ENCODE measurements at places on chromosomes 4 and X. TPM values are rescaled to one million over a fixed set of nuclear protein-coding genes. Genes with fewer than 3 reads are reported as not detected.

DNA sequence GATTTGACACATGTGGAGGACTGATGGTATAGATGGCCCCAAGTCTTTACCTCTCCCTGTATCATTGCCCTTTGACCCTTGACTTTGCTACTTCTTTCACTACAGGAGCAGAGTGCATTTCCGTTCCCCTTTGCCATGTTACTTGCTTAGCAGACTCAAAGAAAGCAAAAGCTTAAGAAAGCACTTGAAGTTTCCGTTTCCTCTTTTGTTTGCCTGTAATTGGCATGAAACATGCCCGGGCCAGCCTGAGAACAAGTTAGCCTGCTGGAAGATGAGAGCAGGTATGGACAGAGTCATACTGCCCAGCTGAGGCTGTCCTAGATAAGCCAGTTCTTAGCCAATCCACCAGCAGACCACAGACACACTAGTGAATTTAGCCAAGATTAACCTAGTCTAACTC, 206.0 kb downstream of the BCOR start:
- no peak overlapping the region for H3K27ac ChIP-seq
- no peaks in the 10 kb centered on the region for H3K36me3 ChIP-seq
- no peak for DNase-seq
- H3K4me1 ChIP-seq: no peaks in the 10 kb centered on the region
- no peaks in the 10 kb centered on the region for H3K27me3 ChIP-seq

DNA sequence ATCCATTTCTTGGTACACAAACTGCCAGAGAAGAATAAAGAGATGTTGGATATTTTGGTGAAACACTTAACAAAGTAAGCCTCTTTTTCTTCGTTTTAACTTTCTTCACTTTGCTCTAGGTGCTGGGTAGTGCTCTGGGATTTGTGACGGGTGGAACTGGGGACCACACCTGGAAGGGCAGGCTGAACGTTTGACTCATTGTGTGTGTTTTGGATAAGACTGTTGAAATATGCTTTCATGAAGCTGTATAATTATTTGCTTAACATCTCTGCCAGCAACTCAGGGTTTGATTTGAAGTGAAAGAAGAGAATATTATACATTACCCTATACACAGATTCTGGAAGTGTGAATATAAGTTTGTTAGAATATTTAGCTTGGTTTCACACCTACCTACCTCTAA, 233.2 kb downstream of the ARHGAP10 start:
- peaks cover 32% of the 10 kb centered on the region for H3K36me3 ChIP-seq
- H3K4me3 ChIP-seq: no peak overlapping the region
- H3K27me3 ChIP-seq: no peaks in the 10 kb centered on the region
- H3K27ac ChIP-seq: no peak overlapping the region
- H3K4me1 ChIP-seq: no peaks in the 10 kb centered on the region

GRCh38 chr4:169698331-169698730, 59.4 kb downstream of the HPF1 start:
- H3K27ac ChIP-seq: no peak overlapping the region
- H3K4me3 ChIP-seq: no peak overlapping the region
- peaks cover 19% of the 10 kb centered on the region for H3K36me3 ChIP-seq
- no peaks in the 10 kb centered on the region for H3K4me1 ChIP-seq
- no peak for DNase-seq

PRSS12 gene
- not detected for total RNA-seq

- no peaks in the 10 kb centered on the region for H3K36me3 ChIP-seq
- DNase-seq: no peak
- H3K27me3 ChIP-seq: no peaks in the 10 kb centered on the region
- no peak overlapping the region for H3K4me3 ChIP-seq
Observed at GRCh38 chr4:87985097-87985886, 9.8 kb downstream of the SPP1 start.

DNA sequence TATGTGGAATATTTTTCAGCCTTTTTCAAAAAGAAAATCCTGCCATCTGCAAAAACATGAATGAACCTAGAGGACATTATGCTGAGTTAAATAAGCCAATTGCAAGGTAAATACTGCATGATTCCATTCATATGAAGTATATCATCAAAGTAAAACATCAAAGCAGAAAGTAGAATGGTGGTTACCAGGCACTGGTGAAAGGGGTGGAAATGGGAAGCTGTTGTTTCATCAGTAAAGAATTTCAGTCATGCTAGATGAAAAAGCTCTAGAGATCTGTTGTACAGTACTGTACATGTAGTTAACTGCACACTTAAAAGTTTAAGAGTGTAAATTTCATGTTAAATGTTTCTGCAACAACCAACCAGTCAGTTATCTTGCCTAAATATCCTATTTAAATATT, 196.8 kb upstream of the ADGRL3 start:
- no peak overlapping the region for H3K27ac ChIP-seq
- no peaks in the 10 kb centered on the region for H3K27me3 ChIP-seq
- H3K4me3 ChIP-seq: no peak overlapping the region

DNA sequence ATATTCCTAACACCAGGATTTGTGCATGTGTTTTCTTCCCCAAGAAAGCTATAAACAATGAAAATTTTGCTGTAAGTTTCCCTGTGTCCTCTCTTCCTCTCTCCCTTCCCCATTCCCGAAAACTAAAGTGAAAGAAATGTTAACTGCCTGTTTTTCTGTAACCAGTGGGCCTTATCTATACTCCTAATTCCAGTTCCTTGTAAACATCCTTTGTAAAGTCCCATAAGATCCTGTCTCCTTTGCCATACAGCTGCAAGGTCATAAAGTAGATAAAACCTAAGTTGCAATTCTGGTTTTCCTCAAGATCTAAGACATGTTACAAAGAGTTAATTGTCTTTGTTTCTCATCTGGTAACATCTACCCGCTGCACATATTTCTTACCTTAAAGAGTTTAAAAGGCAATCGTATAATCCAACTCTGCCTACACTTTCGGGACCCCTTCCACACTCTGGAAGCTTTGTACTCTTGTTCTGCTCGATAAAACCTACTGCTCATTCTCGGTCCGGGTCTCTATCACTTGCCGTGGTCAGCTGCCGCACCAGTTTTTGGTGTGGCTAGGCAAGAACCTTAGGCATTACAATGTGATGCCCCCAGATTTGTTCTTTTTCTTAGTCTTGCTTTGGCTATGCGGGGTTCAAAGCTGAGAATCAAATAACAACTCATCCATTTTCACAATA, 20.5 kb downstream of the UGT2B7 start:
- H3K4me1 ChIP-seq: no peaks in the 10 kb centered on the region
- H3K27ac ChIP-seq: no peak overlapping the region
- H3K36me3 ChIP-seq: no peaks in the 10 kb centered on the region
- H3K27me3 ChIP-seq: no peaks in the 10 kb centered on the region
- H3K4me3 ChIP-seq: no peak overlapping the region

DNA sequence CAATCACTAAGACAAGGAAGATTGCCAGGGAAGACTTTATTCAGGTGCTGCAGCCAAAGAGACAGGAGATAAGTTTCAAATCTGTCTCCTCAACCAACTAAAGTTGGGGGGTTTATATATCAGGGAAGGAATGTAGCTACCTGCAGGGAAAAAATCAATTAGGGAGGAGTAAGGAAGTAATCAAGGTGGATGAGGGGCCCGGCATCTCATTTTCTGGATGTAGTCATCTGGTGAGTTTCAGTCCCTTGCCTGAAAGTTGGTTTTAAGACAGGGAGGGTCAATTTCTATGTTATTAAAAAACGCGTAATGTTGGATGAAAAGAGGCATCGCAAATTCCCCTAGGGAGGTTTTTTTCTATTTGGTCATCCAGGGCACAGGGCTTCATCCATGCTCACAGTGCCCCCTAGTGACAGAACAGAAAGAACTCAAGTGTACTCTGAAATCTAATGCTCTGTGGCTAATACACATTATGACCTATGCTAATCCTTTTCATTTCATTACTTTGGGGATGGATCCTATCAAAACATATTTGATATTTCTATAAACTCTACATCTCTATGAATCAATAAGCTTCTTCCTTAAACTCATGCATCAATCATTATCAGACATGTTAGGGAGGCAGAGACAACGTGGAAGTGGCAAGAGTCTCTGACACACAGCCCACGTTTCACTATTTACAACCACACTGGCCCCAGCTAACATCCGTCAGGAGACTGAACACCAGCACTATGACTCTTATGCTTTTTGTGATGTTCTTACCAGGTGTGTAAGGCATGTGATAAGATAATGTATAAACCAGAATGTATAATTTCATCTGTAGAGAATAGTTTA, 1577.0 kb upstream of the TENM3 start:
- H3K27ac ChIP-seq: no peak overlapping the region
- no peaks in the 10 kb centered on the region for H3K36me3 ChIP-seq

KLB gene
- total RNA-seq: 0.47 TPM

GRCh38 chr4:35164063-35164462, 1080.3 kb downstream of the ARAP2 start:
- no peaks in the 10 kb centered on the region for H3K27me3 ChIP-seq
- DNase-seq: no peak
- H3K4me3 ChIP-seq: no peak overlapping the region
- no peaks in the 10 kb centered on the region for H3K36me3 ChIP-seq
- H3K27ac ChIP-seq: no peak overlapping the region
- no peaks in the 10 kb centered on the region for H3K4me1 ChIP-seq

GRCh38 chr4:46980851-46981250, 12.5 kb downstream of the GABRA4 start:
- H3K27me3 ChIP-seq: no peaks in the 10 kb centered on the region
- no peak overlapping the region for H3K27ac ChIP-seq
- DNase-seq: no peak
- no peak overlapping the region for H3K4me3 ChIP-seq

- H3K36me3 ChIP-seq: no peaks in the 10 kb centered on the region
- H3K4me3 ChIP-seq: no peak overlapping the region
- no peaks in the 10 kb centered on the region for H3K4me1 ChIP-seq
- no peaks in the 10 kb centered on the region for H3K27me3 ChIP-seq
- DNase-seq: no peak
Observed at GRCh38 chrX:124940531-124940930, 379.1 kb upstream of the TEX13C start.

SMPX gene
- total RNA-seq: 651 TPM

GRCh38 chr4:5052204-5052702, 973 bp downstream of the STK32B start:
- no peaks in the 10 kb centered on the region for H3K4me1 ChIP-seq
- H3K27ac ChIP-seq: no peak overlapping the region
- DNase-seq: no peak
- no peaks in the 10 kb centered on the region for H3K36me3 ChIP-seq
- no peaks in the 10 kb centered on the region for H3K27me3 ChIP-seq
- peak overlapping the region; percentile 38 for H3K4me3 ChIP-seq

RBMXL3 gene
- total RNA-seq: not detected

TRIML1 gene
- total RNA-seq: not detected

CXCL5 gene
- total RNA-seq: not detected

FNIP2 gene
- 42.4 TPM for total RNA-seq

GRCh38 chrX:119229253-119229615, 6.9 kb upstream of the PGRMC1 start:
- DNase-seq: no peak
- no peaks in the 10 kb centered on the region for H3K27me3 ChIP-seq
- H3K27ac ChIP-seq: no peak overlapping the region
- no peaks in the 10 kb centered on the region for H3K36me3 ChIP-seq

GRCh38 chr4:26779224-26779623, 81.4 kb upstream of the STIM2 start:
- no peak overlapping the region for H3K4me3 ChIP-seq
- H3K27ac ChIP-seq: peak overlapping the region; percentile 33

ARHGAP24 gene
- 34.0 TPM for total RNA-seq

SPATA4 gene
- 0.28 TPM for total RNA-seq

- H3K4me3 ChIP-seq: no peak overlapping the region
- H3K36me3 ChIP-seq: no peaks in the 10 kb centered on the region
- H3K27me3 ChIP-seq: no peaks in the 10 kb centered on the region
- DNase-seq: no peak
Observed at GRCh38 chr4:106021737-106022410, 126.6 kb downstream of the NPNT start.

DNA sequence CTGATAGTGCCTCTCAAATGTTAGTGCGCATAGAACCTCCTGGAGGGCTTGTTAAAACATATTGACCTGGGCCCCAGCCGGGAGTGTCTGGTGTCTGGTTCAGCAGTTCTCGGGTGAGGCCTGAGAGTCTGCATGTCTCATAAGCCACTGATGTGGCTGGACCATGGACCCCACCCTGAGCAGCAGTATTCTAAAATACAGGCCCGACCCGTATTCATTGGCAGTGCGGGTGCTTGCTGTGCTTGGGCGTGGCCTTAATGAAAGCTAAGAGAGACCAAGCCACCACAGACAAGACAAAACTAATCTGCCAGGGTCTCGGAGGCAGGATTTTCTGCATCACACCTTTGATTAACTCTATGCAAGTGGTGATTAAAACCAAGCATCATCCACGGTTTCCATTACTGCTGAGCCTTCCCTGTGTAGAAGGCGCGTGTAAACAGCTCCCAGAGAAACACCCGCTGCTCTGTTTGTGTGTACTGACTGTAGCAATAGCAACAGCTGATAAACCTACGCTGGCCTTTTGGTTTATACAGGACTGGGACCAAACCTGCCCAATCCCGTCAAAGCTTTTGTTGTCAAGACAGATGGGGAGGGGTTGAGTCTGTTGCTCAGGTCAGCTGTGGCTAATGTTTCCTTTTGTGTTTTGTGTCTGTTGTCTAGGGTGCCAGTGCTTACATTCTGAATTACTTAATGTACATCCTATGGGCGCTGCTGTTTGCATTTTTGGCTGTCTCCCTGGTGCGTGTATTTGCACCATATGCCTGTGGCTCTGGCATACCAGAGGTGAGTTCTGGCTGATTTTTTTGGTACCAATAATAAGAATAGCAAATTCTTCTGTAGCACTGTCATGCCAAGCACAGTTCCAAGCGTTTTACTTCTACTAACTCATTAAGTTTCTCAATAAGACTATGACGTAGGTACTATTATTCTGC, 40.8 kb downstream of the CLCN4 start:
- DNase-seq: no peak
- H3K4me1 ChIP-seq: no peaks in the 10 kb centered on the region
- H3K27ac ChIP-seq: peak overlapping the region; percentile 33
- H3K4me3 ChIP-seq: no peak overlapping the region
